ENCODE measurements at places on chromosomes 6 and 20.

DNA sequence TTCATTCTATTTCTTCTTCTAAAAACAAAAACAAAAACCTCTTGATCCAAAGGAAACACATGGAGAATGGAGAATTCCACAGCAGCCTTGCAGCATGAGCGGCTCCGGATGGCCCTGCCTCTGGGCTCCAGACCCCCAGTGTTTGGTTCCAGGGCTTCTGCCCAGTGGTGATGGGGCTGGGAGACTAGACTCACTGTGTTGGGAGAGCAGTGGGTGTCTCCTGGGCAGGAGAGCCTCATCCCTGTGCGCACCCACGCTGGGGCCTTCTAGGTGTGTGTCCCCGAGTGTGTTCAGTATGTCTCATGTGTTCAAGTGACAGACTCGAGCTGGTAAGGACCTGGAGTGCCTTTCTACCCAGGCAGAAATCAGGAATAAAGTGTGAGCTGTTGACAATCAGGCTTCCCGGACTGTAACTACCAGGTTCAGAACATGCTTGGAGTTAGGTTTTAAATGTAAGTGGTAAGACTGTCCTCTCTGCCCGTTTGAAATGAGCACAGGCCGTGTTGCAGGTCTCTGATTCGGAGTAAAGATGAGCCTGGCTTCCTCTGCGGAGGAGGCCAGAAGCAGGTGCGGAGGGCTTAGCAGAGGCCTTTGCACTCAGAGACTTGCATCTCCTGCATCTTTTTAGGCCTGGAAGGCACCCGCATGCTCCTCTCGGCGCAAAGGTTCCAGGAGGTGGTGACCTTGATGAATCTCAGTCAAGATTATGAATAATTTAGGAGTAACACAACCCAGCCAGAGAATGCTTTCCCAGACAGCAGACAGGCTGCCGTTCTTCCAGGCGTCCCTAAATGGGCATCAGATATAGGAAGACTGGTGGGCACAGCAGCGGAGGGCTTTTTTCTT is 253.6 kb downstream of the CDH26 start:
- DNase-seq = no peak

DNA sequence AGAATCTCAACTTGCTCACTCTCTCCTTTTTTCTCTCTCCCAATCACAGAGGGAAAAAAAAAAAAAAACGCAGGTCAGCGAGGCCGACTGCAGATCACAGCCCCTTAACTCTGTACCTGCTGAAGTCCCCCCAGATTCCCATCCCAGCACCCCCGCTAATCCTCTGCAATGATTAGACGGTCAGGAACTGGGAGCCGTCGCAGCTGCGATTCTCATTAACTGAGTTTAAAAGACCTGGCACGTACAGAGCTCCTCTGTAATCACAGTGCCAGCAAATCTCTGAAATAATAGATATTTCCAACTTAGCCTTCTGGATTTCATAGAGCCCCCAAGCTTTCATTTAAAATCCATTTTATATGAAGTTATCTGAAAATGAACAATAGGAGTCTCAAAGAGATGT is 84.4 kb downstream of the ANKRD60 start:
- no peak for DNase-seq

DNA sequence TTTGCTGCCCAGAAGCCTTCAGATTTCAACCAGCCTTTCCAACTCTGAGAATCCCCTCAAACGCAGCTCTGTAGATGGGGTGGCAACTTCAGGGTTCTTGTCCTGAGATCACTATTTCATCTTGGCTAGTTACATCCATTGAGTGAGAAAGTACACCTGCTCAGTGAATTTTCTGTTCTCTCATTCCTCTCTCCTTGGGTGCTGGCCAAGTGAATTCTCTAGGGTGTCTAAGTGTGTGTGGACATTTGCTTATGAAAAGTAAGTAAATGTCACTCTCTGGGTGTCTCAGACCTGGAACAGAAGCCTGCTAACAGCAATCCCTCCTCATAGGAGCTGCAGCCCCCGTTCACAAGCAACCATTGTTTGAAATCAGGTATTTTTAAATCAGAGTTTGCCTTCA is 3.8 kb downstream of the RIN2 start:
- no peak for DNase-seq

GRCh38 chr6:128686084-128686483 is 165.7 kb upstream of the PTPRK start:
- no peak for DNase-seq

- DNase-seq = no peak
Observed at GRCh38 chr20:35275741-35276251, 2.1 kb downstream of the MMP24OS start.

DNA sequence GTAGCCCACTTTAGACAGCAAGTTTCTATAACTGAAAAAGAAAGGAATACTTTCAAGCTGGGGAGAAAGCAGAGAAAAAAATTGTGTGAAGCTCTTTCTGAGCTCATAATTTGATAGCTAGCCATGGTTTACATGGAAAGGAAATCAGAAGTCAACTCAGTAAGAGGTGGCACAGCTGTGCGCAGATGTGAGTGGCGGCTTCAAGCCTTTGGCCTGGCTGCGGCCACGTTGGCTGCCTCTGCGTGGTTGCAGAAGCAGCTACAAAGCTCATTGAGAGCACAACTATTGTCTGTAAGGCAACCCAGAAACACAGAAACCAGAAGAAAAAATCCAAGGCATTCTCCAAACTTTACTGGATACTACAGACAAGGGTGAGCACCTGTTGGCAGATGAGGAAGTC is 136.9 kb downstream of the SASH1 start:
- no peak for DNase-seq

DNA sequence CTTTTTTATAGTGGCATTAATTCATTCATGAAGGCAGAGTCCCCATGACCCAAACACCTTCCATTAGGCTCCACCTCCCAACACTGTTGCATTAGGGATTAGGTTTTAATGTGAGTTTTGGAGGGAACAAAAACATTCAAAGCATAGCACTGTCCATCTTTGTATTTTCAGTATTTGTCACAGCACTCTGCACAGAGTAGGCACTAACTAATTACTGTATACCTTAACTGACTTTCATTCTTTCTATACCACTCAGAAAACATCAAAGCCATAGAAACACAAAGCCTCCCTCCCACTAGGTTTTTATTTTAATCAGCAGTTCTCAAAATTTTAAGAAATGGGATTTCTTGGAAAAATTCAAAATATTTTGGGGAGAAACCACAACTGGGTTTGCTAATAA is 21.8 kb upstream of the AHI1 start:
- no peak for DNase-seq

- no peak for DNase-seq
Observed at GRCh38 chr6:2859185-2859700, 17.6 kb upstream of the SERPINB1 start.

DNA sequence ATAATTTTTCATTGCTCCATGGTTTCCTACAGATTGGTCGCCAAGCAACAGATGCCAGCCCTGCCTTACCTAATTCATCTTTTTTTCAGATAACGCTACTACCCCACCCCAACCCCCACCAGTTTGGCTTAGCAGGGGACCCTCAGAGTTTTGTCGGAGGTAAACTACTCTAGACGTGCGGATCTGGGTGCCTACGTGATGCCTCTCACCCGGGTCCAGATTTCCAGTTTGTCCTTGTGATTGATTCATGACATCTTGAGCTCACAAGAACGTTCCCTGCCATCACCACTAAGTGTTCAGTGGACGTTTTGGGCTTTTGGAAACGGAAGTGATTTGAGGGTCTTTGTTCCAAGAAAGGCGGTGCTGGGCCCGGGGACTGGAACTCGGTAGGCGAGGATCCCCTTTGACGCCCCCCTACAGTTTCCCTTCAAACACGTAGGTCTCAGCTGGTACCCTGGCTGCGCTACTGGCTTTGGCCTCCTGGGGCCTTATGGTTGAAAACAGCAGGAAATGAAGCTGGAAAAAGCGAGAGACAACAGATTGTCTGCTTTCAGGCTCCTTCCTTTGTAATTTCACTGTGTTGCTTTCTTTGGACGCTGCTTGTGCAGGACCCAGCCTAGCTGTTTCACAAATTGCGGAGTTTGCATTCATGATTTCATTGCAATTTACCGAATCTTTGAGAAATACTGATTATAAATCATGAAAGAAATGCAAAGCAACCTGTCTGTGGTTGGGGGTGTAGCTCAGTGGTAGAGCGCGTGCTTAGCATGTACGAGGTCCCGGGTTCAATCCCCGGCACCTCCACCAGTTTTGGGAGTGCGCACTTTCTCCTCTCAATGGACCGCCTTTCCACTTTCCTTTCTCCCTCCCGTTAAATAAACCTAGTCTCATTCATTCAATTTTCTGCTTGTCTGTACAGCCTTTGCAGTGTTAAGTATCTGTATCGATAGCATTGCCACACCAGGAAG is 81.0 kb downstream of the GPX5 start:
- peak; percentile 71 for DNase-seq

- DNase-seq = no peak
Observed at GRCh38 chr6:126716032-126716431, 376.1 kb downstream of the CENPW start.

DNA sequence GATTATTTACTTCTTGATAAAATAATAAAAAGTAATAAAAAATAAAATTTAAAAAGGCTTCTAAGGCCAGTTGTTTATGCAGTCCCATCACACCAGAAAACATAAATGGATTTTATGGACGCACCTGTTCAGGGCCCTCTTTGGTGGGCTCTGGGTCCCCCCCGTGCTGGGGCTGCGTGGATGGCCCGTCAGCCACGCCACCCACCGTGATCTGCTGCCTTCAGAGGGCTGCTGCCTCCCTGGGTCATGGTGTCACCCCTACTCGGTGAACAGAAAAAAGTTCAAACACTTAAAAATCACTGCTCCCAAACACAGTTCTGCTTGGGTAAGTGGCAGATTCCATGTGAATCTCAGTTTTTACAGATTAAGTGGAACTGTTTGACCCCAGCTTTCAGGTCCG is 447.6 kb upstream of the AGPAT4 start:
- no peak for DNase-seq

DNA sequence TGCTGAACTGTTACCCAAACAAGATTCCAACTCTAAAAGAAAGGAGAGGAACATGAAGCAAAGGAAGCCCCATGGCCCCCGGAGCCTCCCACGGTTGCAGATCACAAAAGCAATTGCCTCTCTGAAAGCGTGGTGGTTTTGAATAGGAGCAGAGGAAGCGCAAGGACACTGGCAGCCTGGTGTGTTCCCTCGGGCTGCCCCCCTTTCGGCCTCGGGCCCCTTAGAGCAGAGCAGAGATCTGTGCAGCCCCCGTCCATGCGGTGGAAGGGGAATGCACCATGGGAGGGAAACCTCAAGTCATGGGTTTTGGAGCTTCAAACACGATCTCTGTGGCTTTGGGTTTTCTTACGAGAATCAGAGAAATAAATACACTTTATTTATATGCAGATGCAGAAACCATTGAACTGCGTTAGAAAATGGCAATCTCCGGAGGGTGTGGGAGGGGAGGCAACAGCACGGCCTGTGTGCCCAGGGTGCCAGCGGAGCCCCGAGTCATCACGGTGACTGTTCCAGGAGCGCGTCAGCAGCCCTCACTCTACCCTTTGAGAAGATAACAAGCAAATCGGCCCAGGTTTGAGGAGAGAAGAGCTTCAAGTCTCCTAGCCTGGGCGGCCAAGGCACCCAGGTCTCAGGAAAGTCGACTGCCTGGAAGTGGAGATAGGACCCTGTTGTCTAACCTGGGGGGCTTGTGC is 20.5 kb downstream of the FOXF2 start:
- DNase-seq = no peak

- DNase-seq = no peak
Observed at GRCh38 chr20:23387118-23387443, 25.1 kb downstream of the GZF1 start.

DNA sequence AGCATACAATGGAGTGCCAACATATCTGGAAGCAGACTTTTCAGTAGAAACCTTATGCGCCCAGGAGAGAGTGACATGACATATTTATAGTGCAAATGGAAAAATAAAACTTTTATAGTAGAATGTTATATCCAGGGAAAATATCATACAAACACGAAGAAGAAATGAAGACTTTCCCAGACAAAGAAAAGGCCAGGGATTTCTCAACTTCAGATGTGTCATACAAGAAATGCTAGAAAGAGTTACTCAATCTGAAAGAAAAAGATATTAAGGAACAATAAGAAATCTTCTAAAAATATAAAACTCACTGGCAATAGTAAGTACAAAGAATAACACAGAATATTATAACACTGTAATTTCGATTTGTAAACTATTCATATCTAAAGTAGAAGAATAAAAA is 1269.3 kb downstream of the GRIK2 start:
- no peak for DNase-seq

DNA sequence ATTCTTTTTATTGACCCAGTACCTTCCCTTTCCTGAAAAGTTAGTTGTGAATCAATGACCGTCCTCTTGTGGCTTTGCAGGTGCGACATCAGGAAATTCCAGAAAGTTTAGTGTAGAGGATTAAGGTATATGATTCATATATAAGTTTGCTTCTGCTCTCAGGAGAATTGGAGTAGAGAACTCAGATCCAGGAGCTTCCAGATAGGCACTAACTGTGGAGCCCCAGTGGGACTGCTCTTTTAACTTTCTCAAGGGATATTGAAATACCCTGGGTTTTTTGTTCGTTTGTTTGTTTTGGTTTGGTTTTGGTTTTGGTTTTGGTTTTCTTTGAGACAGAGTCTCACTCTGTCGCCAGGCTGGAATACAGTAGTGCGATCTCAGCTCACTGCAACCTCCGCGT is 9.5 kb downstream of the TAAR2 start:
- no peak for DNase-seq

DNA sequence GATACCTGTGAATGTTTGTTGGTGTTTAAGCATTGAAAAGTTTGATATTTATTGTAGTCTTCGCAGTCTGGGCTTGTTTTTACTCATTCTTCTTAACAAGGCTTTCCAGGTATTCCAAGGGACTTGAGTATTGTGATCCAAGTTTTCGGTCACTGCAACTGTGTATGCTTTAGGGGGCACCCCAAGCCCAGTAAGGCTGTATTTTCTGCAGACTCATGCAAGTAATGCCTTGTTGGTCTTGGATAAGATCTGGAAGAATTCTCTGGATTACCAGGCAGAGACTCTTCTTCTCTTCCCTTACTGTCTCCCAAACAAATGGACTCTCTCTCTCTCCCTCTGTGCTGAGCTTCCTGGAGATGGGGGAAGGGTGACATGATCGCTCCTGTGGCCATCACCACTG is 82.1 kb downstream of the RFPL4B start:
- DNase-seq = peak; percentile 45

DNA sequence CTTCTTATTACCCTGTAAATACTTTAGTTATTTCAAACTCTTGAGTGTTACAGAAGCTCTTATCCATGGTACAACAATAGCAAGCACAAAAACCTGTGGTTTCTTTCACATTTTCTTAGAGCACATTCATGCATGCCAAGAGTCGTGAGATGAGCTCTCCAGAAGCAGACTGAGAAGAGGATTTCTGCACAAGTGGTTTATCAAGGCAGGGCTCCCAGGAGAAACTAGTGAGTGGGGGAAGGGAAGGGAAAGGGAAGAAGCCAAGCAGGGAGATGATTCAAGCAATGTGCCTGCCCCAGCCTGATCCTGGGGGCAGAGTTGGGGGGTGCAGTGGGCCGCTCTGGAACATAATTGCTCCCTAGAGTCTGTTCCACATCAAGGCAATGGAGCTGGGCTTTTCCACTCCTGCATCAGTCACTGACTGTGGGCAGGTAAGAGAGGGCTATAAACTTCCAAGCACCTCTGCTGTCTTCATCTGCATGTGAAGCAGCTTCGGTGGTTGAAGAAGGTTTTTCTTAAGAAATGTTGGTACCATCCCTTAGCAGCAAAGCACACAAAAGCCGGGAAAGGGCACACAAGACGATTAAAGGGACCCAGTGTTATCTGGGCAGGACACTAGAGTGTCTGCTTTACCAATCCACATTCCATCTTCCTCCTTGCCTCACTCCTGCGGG is 152.1 kb downstream of the PLCB4 start:
- peak; percentile 58 for DNase-seq

Measured in fibroblast of pulmonary artery (primary cell).